ENCODE measurements at places on chromosomes 4 and X.

DNA sequence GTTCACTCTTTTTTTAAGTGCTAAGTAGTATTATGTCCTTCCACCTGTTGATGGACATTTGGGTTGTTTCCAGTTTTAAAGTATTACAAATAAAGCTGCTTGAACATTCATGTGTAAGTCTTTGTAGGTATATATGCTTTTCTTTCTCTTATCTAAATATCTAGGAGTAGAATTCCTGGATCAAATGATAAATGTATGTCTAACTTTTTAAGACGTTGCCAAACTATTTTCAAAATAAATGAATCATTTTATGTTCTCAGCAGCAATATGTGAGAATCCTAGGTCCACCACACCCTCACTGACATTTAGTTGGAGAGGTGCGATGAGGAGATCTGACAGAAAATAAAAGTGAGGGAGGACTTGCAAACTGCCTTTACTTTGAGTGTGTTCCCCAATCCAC is 291.7 kb upstream of the UGT8 start:
- DNase-seq = no peak

- DNase-seq = no peak
These were observed 50.5 kb downstream of the HELT start for GRCh38 chr4:185068837-185069236.

GRCh38 chr4:67109276-67109675 is 436.0 kb downstream of the CENPC start:
- no peak for DNase-seq

- no peak for DNase-seq
These were observed 13.8 kb downstream of the CYP4V2 start for GRCh38 chr4:186205156-186205555.

DNA sequence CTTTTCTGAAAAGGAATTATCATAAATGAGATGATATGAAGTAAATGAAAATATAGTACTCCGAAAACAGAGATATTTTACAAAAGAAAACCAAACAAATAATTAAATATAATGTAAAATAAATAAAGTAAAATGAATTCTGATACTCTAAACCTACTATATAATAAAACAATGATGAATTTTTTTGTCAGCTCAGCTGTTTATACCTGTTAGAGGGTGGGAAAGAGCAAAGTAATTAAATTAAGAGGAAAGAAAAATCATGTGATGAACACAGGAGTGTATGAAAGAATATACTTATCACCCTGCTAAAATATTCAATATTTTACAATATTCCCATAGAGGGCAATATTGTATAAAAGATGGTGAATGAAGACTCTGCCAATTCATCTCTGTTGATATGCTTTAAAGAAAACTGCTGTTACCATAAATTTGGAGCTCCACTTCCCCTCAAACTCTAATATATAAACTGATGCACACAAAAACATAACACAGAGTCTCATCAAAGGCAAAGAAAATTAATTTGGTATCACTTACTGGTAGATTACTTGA is 6.5 kb upstream of the NDST4 start:
- DNase-seq = no peak

GRCh38 chrX:7218321-7219152 is 70.6 kb upstream of the PUDP start:
- no peak for DNase-seq

GRCh38 chrX:132592880-132593279 is 104.0 kb upstream of the MBNL3 start:
- DNase-seq = no peak

- DNase-seq = no peak
These were observed 33.5 kb downstream of the SMS start for GRCh38 chrX:21974011-21974385.

GRCh38 chrX:112664924-112665323 is 14.8 kb downstream of the LHFPL1 start:
- no peak for DNase-seq

- DNase-seq = no peak
These were observed 280.1 kb downstream of the PABPC4L start for GRCh38 chr4:133921280-133922195.

DNA sequence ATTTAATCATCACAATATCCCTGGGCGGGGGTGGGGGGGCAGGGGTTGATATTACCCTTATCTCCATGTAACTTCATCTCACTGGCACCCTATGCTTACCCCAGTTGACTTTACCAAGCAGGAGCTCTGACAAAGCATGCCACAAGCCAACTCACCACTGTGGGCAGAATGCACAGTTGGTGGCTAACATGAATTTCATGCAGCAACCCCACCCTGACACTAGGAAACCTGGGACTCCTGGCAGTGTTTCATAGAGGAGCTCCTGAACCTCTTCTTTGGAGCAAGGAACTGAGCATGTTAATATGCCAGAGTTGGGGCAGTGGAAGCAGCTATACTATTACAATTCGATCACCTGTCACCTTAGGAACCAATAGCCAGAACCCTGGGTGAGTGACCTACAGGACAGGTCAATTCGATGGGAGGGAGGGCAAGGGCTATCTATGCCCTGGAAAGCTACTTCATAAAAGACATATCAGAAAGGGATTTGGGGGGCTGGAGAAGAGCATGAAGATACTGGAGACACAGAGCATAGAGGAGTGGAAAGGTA is 97.2 kb upstream of the ACSL4 start:
- DNase-seq = no peak

DNA sequence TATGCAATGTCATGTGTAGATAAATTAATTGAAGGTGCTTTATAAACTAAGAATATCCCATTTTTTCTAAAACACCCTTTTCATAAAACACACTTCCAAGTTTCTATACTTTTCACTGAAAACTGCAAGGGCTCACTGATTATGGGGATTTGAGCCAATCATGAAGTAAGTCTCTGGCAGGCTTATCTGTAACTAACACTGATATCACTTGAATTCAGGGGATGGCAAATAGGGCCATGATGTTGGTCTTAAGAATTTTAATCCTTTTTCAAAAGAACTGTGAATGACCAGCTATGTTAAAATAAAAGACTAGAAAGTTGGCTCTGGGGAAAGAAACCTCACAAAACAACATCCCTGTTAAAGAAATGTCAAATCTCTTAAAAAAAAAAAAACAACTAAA is 13.0 kb upstream of the SEC24D start:
- no peak for DNase-seq

- no peak for DNase-seq
These were observed 310.2 kb downstream of the ASMT start for GRCh38 chrX:1925053-1925481.

GRCh38 chr4:3358656-3359055 is 65.8 kb downstream of the RGS12 start:
- no peak for DNase-seq

- no peak for DNase-seq
These were observed 17.0 kb upstream of the MAPK10 start for GRCh38 chr4:86376850-86377249.

- no peak for DNase-seq
These were observed 1010.4 kb downstream of the ADGRL3 start for GRCh38 chr4:62210486-62210885.

GRCh38 chr4:740011-740410 is 34.4 kb downstream of the PCGF3 start:
- no peak for DNase-seq

DNA sequence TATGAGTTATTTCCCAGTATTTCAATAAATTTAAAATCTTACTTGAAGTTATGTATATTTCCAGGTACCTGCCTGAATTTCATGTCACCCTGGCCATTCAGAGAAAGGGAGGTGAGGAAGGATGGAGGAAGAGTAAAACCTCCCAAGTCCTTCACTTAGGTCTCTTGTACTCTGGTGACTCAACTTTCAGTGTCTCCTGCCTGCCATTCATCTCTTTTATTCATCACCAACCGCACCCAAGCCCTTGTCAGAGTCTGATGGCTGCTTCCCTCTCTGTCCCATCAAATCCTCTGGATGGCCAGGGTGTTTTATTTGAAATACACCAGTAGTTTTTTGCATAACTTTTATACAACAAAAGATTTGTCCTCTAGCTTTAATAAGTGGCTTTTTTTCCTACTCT is 17.8 kb downstream of the TMPRSS11E start:
- no peak for DNase-seq

GRCh38 chr4:20065952-20066351 is 185.8 kb upstream of the SLIT2 start:
- DNase-seq = no peak

- no peak for DNase-seq
These were observed 78.5 kb downstream of the ELOVL6 start for GRCh38 chr4:110119880-110120279.

DNA sequence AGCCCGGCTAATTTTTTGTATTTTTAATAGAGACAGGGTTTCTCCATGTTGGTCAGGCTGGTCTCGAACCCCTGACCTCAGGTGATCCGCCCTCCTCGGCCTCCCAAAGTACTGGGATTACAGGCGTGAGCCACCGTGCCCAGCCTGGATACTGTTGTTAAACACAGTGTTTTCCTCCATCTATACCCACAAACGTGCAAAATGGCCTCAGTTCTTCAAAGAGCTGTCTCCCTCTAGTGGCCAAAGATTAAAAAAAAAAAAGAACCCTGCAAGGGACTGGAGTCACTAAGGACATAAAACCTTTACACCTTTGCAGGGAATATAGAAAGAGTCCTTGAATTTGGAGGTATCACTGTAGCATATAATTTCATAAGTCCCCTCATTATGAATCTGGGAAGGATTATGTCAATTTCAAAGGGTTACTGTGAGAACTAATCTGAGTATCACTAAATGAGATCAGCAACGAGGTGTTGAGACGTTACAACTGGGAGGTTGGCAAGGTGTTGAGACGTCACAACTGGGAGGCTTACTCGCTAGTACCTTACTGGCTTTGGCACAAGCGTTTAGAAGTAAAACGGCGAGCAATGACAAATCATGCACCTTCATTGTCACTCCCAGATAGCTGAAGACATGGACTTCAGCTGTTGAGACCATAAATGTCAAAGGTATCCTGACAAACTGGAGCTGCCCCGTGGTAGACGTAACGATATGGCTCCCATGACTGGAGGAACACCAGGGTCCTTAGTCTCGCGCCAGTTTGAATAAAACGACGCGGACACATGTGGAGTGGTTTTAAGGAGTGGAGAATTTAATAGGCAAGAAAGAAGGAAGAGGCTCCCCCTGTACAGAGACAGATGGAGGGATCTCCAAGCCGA is 33.4 kb upstream of the ENPP6 start:
- no peak for DNase-seq

- no peak for DNase-seq
These were observed 73.3 kb downstream of the TSPAN7 start for GRCh38 chrX:38634665-38635064.

GRCh38 chr4:1065732-1066131 is 47.6 kb downstream of the RNF212 start:
- DNase-seq = no peak

GRCh38 chr4:108060164-108060563 is 70.5 kb downstream of the HADH start:
- no peak for DNase-seq

- DNase-seq = no peak
These were observed 13.4 kb upstream of the SRPX start for GRCh38 chrX:38233891-38234667.

DNA sequence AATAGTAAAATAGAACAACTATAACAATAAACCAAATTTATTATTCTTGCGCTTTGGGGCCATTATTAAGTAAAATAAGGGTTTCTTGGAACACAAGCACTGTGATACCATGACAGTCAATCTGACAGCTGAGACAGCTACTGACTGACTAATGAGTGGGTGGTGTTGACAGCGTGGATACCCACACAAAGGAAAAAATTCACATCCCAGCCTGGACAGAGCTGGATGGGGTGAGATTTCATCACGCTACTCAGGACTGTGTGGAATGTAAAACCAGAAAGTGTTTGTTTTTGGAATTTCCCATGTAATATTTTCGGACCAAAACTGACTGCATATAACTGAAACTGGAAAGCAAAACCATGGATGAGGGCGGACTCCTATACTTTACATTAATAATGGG is 48.8 kb downstream of the IGFBP7 start:
- no peak for DNase-seq

DNA sequence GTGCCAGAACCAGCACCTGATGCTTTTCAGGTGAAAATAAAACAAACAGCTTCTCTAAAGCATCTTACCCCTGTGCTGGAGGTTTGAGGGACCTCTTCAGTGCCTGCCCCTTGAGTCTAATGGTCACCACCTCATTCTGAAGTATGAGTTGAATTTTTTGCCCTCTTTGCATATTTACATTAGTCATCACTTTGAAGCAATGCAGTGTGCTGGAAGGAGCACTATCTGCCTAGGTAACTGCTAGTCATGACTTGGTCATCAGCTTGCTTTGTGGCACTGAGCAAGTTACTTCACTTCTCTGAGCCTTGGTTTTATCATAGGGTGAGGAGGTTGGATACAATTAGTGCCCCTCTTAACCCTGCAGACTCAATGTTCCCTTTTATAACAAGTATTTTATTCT is 44.9 kb downstream of the SPATA18 start:
- no peak for DNase-seq

DNA sequence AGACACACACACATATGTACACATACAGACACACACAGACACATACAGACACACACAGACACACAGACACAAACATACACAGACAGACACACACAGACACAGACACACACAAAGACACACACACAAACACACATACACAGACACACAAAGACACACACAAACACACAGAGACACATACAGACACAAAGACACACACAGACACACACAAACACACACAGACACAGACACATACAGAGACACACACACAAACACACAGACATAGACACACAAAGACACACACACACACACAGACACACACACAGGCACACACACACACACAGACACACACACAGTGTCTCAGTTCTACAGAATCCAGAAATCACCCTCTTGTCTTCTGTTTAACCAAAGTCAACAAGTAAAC is 280.7 kb downstream of the ASMT start:
- no peak for DNase-seq

Measured in stimulated activated CD8-positive, alpha-beta memory T cell treated with anti-CD3 and anti-CD28 coated beads, Interleukin-12 subunit alpha, Interleukin-12 subunit beta, amount 100 ng/mL, for 4 hours (primary cell).